ENCODE measurements at places on chromosomes 4 and X.

DNA sequence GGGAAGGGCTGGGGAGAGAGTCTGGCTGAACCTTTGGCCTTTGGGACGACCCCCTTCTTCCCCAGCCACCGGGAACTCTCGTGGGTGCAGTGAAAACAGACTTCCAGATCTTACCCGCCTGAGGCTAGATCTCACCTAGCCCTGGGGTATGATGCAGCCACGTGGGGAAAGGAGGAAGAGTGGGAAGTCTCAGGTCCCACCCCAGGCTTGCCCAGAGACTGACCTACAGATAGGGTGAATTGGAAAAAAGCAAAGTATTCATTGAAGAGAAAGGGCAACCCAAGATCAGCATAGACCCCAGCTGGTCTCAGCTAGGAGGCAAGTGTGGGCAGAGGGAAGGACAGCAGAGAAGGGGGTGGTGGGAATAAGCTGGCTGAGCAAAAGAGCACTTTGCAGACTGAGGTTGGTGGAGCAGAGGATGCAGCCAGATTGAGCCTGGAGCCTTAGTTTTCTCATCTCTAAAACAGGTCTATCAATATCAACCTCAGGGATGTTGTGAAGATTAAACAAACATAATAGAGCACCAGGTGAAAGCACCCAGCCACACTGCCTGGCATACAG lies 4.2 kb upstream of the EFNB1 start:
- no peak for DNase-seq

- peak; percentile 52 for DNase-seq
These were observed 56.4 kb downstream of the PHKA2 start for GRCh38 chrX:18927558-18927957.

DNA sequence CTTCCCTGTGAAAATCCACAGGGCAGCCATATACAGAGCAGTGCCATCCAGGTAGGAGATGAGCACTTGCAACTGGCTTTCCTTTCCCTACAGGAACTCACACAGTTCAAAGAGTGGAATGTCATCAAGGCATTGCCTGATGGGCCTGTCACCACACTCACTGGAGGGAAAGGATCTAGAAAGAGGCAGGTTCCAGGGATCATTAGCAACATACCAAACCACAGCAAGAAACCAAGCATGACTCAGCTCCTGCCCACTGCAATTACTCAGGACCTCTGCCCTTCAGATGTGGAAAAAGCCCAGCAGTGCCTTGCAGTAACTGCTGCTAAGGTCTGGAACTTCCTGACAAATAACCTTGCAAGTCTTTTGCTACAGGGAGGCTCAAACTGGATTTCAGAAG lies 101.2 kb downstream of the ZNF674 start:
- DNase-seq: no peak

DNA sequence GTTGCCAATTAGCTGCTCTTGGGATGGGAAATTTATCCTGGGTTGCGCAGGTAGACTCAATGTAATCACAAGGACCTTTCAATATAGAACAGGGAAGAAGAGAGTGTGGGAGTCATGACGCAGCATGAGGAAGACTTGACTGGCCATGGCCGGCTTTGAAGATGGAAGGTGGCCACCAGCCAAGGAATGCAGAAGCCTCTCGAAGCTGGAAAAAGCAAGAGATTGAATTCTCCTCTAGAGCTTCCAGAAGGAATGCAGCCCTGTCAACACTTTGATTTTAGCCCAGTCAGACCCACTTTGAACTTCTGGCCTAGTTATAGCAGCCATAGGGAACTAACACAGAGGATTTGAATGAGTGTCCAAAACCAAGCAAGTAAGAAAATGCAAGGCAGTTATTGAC lies 14.7 kb upstream of the SH3KBP1 start:
- no peak for DNase-seq

DNA sequence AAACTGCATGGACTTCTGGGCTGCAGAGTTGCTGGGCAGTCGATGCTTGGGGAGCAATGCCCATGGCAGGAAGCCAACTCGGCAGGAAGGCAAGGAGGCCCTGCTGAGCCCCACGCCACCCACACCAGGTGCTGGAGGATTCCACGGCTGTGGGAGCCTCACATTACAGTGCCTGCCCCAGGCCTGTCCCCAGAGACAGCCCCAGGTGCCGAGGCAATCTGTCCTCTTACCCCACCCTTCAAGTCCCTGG lies 53.9 kb downstream of the HMX1 start:
- DNase-seq: no peak
